ENCODE measurements at places on chromosomes 3 and 15. TPM values are rescaled to one million over a fixed set of nuclear protein-coding genes. Genes with fewer than 3 reads are reported as not detected.
A peak's percentile ranks its signal among the peaks of the same experiment; 100 is the strongest.

DNA sequence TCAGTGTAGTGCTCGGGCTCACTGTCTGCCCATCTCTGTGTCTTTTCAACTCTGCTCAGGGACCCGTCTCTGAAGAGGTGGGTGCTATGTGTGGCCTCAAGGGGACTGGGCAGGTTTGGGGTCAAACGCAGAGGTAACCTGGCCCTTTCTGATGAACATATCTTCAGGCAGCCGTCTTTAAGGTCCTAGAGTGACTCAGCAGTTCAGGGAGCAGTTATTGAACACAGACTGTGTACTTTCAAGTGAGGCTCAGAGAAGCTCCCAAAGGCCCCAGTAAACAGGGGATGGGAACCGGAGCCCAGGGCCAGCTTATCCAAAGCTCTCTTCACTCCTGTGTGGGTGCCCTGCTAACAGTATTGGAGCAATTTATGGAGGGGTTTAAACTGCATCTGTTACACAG is 73.1 kb downstream of the WDR76 start:
- no peak for DNase-seq

DNA sequence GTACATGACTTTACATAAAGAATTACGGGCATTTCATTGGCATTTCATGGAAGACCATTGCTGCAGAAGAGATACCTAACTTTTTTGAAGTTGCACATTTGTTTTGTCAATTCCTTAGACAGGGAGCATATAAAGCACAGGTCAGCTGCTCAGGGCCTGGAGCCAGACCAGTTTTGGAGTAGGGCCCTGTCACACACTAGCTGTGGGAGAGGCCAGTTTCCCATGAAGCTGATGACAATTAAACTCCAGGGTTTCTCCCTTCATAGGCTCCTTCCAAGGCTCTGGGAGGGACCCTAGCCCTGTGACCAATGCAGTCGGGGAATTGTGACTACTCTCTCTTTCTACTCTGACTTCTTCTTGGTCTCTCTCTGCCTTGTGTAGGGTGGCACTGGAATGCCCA is 107.3 kb upstream of the SELENOK start:
- no peak for DNase-seq

GRCh38 chr3:62873761-62874710 is 1.2 kb downstream of the CADPS start:
- peak; percentile 10 for DNase-seq

GRCh38 chr3:45682311-45682710 is 6.9 kb upstream of the SACM1L start:
- DNase-seq: no peak

TP63 gene
- total RNA-seq: 1.7 TPM

GRCh38 chr3:69671082-69671952 is 67.9 kb upstream of the MITF start:
- DNase-seq: peak; percentile 26

DNA sequence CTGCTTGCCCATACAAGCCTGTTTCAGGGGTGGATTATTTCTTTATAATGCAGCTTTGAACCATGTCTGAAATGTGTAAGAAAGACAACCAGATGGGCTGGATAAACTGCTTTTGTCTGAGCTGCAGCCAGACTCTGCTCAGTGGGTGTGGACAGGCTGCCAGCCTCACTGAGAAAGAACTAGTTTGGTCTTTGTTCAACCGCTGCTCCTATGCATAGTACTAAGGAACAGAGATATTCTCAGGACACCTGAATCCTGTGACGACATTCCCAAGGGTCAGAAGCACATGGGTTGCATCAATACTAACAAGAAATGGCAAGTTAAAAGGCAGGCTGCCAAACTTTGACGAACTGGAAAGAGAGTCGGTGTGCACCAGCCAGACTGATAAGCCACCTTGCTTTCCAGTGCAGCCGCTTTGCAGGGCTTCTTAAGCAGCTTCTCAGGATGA is 57.2 kb downstream of the PLD1 start:
- DNase-seq: no peak

GRCh38 chr15:70720228-70721016 is 42.9 kb downstream of the UACA start:
- DNase-seq: no peak

- DNase-seq: no peak
These were observed 612 bp downstream of the GJD2 start for GRCh38 chr15:34754171-34754601.

- DNase-seq: no peak
These were observed 171.0 kb downstream of the TLE3 start for GRCh38 chr15:69926721-69927120.

DNA sequence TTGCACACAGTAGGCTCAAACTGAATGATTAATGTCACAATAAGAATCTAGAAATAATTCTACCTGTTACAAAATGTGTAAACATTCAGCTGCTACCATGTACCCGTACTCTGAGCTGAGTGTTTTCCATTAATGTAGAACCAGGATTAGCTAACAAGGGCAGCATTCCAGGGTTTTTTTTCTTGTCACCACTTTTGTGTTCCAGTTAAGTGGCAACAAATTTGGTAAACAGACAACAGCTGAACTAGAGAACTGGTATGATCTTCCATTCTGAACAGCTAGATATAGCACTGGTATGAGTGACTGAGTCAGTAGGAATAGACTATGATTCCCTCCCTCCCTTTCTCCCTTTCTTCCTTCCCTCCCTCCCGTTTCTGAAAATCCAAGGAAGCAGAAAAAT is 229.4 kb downstream of the CD47 start:
- no peak for DNase-seq

DUSP7 gene
- total RNA-seq: 4.3 TPM

MME gene
- total RNA-seq: 8.4 TPM

HTD2 gene
- 24.6 TPM for total RNA-seq
